ENCODE measurements at places on chromosomes 11 and 22.
A peak's percentile ranks its signal among the peaks of the same experiment; 100 is the strongest.

DNA sequence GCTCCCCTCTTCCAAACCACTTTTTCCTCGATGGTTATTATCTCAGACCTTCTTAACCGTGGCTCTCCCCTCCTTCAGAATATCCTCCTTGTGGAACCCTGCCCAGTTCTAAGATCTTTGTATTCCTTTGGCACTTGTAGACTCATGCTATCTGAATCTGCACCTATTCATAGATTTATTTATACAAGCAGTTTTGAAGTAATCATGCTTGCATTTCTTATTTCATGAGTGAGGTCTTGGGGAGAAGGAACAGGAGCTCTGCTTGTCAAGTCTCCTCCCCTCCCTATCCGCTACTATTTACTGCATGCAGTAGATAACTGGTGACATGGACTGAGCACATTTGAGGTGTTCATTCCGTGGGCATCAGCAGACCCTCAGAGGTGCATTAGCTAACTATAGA is 5.4 kb upstream of the MADD start:
- no peak for DNase-seq

DNA sequence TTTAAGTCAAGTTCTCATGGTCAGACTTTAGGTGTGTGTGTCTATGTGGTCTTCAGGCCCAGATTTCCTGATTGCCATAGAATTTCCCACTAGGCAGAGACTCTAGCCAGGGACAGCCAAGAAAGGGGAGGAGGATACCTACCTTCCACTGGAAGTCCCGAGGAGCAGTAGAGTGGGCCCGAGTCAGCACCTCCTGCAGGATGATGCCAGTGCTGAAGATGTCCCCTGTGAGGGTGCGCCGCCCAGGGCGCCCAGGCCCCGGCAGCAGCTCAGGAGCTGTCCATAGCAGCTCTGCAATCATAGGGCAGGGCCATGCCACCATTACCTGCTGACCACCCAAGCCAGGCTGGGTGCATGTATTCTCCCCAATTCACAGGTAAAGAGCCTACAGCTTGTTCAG is 41.6 kb upstream of the LRRC32 start:
- DNase-seq, result no peak

DNA sequence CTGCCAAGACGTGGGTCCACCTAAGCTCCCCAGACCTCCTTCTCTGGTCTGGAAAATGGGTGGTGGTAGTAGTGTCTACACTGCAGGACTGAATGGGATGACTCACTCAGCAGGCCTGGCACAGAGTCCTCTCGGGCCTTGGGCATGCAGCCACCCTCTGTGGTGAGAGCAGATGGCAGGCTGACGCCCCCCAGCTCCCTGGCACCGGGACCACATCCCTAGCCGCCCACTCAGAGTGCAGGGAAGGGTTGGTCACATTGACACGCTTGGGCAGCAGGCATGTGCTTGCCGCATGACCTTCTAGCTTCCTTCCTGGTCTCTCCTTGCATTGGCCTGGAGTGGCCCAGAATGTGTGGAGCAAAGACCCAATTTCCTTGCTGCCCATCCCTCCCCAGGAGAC is 30.7 kb upstream of the PRODH start:
- DNase-seq, result no peak

- no peak for DNase-seq
Measured at GRCh38 chr11:35058669-35059434, 80.1 kb upstream of the CD44 start.

- peak; percentile 50 for DNase-seq
Measured at GRCh38 chr11:33507967-33508366, 192.7 kb downstream of the C11orf91 start.

GRCh38 chr11:94117871-94118270 is 10.8 kb upstream of the PANX1 start:
- DNase-seq, result no peak

- no peak for DNase-seq
Measured at GRCh38 chr11:32960553-32961164, 55.0 kb upstream of the DEPDC7 start.

- DNase-seq, result no peak
Measured at GRCh38 chr11:31912808-31913207, 101.7 kb upstream of the PAX6 start.

GRCh38 chr11:36141196-36141953 is 147.8 kb downstream of the COMMD9 start:
- DNase-seq, result no peak

GRCh38 chr11:87832211-87832610 is 343.0 kb downstream of the RAB38 start:
- no peak for DNase-seq

GRCh38 chr11:11157185-11157584 is 195.9 kb downstream of the CSNK2A3 start:
- DNase-seq, result peak; percentile 83

DNA sequence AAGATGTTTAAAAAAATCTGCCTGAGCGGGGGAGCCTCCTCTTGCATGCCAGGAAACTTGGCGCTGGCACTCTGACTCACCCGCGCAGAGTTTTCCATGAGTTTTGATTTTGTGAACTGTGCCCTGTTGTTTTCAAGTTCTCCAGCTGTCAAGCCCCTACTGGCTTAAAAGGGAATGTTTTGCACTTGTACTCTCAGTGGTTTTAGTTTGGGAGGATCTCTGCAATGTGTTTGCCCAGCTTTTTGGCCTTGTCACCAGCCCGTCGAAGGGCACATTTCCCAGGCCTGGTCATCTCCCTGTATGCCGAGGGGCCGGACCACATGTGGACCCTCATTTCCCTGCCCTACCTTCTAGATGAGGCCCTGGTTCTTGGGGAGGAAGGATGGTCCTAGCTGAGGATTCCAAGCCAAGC is 12.2 kb downstream of the MRGPRF start:
- peak; percentile 44 for DNase-seq

DNA sequence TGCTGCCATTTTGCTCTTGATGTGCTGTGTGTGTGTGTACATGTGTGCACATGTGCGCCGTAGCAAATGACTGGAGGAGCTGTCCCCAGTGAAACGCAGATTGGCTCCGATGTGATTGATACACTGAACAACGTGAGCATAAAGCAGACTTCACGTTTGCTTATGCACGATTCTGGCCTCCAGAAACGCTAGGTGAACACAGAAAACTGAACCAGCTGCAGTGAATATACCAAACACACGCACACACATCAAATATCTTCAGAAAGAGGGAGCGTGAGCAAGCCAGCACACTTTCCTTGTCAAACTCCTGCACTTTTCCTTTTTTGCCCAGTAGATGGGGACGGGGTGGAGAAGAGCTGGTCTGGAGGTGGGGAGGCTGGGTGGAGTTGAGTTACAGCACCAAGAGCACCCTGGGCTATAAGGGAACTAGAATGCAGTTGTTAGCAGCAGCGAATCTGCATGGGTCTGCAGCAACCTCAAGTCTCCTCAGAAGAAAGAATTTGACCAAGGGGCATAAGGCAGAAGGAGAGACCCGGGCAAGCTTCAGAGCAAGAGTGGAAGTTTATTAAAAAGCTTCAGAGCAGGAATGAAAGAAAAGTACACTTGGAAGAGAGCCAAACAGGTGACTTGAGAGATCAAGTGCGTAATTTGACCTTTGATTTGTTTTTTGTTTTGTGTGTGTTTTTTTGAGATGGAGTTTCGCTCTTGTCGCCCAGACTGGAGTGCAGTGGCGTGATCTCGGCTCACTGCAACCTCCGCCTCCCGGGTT is 77.8 kb upstream of the CADM1 start:
- DNase-seq, result peak; percentile 78

GRCh38 chr22:35900483-35901168 is 128.0 kb downstream of the RBFOX2 start:
- peak; percentile 68 for DNase-seq

DNA sequence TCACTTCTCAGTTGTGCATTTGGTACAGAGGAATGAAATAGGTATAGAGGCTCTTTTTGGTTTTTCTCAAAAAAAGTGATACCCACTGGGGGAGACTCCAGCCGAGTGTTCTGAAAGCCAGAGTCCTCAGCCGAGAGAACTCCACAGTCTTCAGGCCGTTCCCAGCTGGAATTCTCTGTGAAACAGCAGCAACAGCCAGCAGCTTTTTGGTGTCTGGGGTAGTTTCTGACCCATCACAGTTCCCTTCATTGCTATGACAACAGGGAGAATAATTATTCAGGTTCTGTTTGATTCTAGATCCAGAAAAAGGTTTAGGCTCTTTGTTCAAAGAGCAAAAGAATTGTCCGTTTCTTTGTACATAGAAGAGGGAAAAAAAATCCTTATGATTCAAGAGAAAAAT is 84.6 kb downstream of the C22orf31 start:
- no peak for DNase-seq

DNA sequence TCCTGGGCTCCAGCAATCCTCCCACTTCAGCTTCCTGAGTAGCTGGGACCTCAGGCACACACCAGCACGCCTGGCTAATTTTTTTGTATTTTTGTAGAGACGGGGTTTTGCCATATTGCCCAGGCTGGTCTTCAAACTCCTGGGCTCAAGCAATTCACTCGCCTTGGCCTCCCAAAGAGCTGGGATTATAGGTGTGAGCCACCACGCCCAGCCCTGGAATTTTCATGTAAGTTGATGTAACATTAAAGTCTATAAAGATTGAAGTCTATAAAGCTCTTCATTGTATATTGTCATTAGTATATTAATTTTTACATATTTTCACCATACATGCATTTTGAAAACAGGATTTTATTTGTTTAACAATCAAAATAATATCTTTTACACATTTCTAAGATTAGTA is 12.5 kb upstream of the DDX17 start:
- no peak for DNase-seq

DNA sequence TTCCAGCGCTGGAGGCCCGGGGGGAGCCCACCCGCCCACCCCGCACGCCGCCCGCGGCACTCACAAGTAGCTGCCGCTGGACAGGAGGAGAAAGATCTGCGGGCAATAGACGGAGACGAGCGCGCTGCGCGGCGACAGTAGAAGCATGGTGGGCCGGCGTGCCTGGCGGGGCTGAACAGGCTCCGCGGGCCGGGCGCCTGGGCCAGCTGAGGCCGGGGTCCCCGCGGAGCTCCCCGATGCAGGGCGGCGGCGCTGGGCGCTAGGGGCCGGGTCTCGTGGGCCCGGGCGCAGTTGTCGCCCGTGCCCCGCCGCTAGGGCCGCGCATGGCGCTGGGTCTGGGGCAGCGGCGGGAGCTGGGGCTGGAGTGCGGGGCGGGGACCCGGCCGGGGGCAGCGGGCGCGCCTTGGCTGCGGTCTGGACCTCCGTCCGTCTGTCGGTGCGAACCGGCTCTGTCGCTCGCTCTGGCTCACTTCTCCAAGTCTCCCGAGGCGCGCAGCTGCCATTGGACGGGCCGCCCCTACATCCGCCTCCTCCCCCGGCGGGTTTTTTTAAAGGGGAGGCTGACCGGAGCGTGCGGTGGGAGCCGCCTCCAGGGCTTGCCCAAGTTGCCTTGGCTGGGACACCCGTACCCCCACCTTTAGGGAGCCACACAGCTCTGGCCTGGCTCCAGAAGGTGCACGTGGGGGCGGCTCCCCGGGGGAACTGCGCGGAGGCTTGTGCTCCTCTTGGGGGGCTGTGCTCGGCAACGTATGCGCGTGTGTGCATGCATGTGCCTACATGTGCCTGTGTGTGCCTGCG is 4.7 kb downstream of the WNT7B start:
- DNase-seq, result peak; percentile 65

- DNase-seq, result peak; percentile 98
Measured at GRCh38 chr11:62909107-62909894, 11.9 kb downstream of the CHRM1 start.

- DNase-seq, result no peak
Measured at GRCh38 chr11:14245444-14245843, 113.5 kb downstream of the RRAS2 start.

- peak; percentile 74 for DNase-seq
Measured at GRCh38 chr11:44731685-44732430, 5.1 kb downstream of the TSPAN18 start.

DNA sequence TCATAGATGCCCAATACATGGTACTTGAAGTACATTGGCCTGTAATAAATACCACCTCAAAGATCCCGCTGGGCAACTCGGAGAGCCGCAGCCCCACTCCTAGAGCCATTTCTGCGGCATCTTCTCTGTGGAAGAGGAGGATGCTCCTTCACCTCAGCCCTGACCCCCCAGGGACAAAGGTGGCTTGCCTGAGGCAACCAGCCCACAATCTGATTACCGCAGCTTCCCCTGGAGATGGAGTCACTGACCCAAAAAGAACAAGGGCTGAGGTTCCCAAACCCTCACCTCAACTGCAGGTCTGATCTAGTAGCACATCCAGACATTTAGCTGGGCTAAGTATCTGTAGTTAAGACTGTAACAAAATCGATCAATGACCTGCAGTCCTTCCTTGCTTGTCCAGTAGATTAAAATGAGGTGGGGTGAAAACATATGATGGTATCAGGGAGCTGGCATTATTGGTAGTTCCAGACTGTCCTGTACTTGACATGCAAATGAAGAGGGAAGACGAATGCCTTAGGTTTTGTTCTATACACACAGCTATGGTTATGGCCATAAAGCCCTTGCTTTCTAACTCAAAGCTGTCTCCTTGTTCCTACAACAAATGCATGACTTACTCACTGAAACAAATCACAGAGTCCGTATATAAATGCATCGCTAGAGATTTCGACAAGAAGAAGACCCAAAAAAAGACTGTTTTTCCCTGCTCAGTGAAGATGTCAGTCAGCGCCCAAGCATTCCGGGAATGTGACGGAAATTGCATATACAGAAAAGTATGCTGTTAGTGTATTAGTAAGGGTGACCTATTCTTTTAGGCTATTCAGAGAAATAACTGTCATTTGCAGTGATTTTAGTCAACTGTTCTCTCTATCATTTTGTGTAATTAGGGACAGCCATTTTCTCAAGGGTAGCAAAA is 33.7 kb downstream of the C11orf71 start:
- no peak for DNase-seq

- DNase-seq, result peak; percentile 20
Measured at GRCh38 chr22:48781868-48782267, 1045.8 kb downstream of the BRD1 start.

GRCh38 chr11:59802639-59803176 is 7.9 kb downstream of the MRPL16 start:
- DNase-seq, result no peak

GRCh38 chr11:29962243-29962642 is 54.6 kb downstream of the KCNA4 start:
- peak; percentile 88 for DNase-seq

GRCh38 chr22:29454276-29454675 is 15.9 kb downstream of the RFPL1 start:
- DNase-seq, result no peak

- no peak for DNase-seq
Measured at GRCh38 chr11:35717520-35717919, 54.9 kb downstream of the TRIM44 start.

DNA sequence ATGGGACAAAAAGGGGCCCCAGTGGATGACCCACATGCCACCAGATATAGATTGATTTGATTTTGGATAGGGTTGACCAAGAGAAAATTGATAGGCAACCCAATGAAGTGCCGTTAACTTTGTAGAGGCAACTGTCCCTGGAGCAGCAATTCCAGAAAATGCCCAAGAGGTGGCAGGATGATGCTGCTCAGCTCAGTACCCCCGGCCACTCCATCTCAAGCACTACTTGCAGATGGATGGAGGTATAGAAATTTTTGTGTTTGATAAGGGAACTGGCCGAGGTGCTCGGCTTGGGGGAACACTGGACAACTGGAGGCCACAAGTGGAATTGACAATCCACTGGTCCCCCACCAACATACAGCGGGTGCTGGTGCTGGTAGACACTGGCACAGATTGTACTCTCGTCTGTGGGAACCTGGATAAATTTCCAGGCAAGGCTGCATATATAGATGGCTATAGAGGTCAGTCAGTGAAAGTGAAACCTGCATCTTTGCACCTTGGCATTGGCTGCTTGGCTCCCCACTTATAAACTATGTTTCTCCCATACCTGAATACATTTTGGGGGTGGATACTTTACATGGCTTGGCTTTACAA is 86.3 kb downstream of the CCDC83 start:
- peak; percentile 83 for DNase-seq

- DNase-seq, result peak; percentile 45
Measured at GRCh38 chr11:120032766-120033390, 105.0 kb downstream of the TRIM29 start.

- peak; percentile 76 for DNase-seq
Measured at GRCh38 chr11:64234647-64235379, 429 bp downstream of the VEGFB start.

Data from endodermal cell (in vitro differentiated cells).